RPMI8226 (cell line): ENCODE measurements at places on chromosomes 3 and 15.

DNA sequence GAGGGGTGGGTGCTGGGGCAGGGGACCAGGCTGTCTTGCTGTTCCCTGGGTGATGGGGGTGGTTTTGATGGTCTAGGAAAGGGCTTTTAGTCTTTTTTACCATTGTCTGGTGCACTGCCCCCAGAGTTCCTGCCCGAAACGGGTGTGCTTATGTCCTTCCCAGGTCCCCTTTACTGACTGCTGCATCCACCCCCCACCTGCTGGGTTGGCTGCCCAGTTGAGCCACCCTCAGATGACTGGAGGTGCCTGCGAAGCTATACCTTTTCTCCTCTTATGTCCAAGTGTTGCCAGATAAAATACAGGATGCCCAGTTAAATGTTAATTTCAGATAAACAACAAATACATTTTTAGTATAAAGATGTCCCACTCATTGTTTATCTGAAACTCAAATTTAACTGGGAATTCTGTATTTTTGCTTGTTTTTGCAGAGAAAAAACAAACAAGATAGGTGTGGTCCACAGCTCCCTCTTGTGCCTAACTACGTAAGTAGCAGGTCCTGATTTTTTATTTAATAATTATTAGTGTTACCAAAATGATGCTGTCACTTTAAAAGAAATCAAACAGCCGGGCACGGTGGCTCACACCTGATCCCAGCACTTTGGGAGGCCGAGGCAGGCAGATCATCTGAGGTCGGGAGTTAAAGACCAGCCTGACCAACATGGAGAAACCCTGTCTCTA lies 6.1 kb upstream of the RPP14 start:
- no peak for DNase-seq

DNA sequence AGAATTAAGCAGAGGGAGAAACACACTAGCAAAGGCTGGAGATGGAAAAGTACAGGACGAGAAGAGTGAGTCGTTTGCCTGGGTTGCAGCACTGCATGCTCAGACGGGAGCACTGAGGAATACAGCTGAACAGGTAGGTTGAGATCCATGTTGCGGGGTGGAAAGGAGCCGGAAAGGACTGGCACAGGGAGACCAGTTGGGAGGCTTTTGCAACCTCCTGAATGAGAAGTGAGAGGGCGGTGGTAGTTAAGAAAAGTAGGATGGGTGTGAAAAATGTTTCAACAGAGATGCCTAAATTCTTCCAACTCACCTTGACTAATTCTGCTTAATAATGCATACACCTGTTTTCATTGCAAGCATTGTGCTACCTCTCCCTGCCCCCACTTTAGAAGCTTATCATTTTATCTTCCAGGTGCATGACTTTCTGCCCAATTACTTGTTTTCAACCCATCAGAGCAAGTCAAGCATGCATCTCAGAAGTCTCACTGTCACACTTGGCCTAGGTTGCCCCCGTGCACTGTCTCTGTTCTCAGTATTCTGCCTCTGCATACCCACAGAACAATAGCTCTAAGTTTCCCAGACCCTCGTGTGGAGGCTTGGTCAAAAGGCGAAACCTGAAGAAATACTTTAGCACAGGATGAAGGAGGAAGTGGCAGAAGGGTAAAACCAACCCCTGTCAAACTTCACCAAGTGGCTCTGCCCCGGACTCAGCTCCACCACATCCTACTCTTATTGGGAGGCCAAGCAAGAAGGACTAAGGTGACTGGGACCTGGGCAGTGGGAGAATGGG lies 199.3 kb upstream of the BCL6 start:
- no peak for DNase-seq

DNA sequence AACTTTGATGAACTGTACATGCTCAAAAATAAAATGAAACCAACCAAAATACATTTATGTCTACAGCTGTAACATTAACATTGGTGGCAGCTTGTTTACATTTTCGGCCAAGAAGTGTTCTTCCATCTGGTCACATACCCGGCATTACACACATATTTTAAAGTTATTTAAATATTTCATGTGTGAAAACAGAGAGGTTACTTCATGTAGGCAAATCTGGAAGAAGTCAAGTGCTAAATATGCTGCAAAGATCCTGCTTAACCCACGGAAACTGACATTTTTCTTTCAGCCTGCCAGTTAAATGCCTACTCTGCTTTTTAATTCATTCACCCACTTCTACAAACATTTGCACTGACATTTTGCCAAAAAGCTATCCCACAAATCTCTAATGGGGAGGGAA lies 69.7 kb downstream of the MB21D2 start:
- no peak for DNase-seq

DNA sequence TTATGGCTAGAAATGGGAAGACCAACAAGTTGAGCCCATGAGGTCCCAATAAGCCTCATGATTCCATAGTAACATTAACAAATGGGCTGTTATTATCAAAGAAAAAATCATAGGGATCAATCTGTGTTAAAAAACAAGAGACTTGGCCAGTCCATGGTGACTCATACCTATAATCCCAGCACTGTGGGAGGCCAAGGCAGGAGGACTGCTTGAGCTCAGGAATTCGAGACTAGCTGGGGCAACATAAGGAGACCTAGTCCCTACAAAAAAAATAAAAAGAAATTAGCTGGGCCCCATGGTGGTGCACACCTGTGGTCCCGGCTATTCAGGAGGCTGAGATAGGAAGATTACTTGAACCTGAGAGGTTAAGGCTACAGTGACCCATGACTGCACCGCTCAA lies 124.8 kb downstream of the DMXL2 start:
- DNase-seq, result no peak

GRCh38 chr15:91965501-91966193 lies 112.1 kb downstream of the SLCO3A1 start:
- DNase-seq, result peak; percentile 30

- no peak for DNase-seq
Observed at GRCh38 chr3:12185172-12185710, 26.5 kb upstream of the TIMP4 start.

GRCh38 chr3:103393395-103394186 lies 958.8 kb downstream of the ZPLD1 start:
- DNase-seq, result no peak

DNA sequence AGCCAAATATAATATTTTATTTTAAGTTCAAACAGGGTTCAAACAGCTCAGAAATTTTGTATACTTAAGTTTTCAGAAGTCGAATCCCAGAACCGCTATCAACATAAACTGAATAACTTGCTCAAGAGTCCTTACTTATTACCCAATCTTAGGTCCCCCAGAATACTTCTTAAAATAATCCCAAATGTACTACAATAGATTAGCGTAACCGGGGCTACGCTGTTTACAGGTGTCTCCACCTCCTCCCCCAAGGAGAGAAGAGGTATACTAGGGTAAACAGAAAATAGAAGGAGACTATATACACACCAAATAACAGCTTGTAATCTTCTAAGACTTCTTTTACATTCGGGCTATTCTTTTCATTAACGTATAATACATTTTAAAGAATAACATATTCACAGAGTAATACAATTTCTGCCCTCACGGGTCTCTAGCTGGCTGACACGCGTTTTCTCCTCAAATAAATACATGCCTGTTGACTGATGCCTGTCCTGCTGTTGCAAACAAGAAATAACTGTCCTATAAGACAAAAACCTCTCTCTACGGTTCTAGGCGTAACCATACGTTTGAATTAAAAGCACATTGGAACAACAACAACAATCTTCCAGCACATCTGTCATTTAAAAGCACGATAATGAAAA lies 1.3 kb downstream of the DENND4A start:
- DNase-seq, result peak; percentile 68

- DNase-seq, result no peak
Observed at GRCh38 chr3:123739754-123740153, 144.4 kb downstream of the MYLK start.

DNA sequence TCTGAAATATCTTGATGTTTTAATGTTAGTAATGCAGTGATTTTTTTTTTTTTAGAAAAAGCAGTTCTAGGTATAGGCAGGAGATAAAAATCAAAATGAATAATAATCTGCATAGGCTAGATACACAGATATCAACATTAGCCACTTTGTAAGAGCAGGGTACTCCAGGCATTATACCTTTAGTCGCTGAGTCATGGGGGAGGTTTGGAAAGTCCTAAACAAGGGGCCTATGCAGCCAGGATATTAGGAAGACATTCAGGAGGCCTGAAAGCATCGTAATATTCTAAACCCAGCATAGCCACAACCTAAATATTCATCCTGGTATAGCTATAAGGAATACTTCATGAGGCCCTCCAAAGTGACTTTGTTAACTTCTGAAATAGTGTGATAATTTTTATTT lies 258.1 kb upstream of the NECTIN3 start:
- no peak for DNase-seq

DNA sequence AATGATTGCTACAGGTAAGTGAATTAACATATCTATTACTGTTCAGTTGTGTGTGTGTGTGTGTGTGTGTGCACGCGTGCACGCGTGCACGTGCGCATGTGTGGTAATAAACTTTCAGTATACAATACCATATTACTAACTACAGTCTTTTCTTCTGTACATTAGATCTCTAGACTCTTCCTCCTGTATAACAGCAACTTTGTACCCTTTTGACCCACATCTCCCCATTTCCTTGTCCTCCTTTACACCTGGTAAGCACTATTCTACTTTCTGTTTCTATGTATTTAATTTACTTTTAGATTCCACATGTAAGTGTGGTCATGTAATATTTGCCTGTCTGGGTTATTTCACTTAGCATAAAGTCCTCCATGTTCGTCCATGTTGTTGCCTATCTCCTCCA lies 29.1 kb upstream of the GOLIM4 start:
- no peak for DNase-seq

DNA sequence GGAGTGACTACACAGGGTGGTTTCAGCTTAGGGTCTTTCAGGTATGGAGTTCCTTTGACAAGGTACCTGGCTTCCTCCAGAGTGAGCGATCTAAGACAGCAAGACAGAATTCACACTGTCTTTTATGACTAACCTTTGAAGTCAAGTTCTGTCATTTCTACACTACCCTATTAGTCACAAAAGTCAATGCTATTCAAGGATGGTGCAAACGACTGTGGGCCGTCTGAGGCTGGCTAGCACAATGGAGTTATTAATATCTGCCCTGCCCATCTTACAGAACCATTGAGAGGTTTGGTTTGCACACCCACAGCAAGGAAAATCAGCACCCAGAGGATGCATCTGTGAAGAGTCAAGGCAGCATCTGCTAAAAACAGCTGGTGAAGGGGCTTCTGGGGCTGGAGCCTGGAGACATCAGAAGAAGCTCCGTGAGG lies 62.9 kb upstream of the XCR1 start:
- DNase-seq, result no peak

- DNase-seq, result peak; percentile 71
Observed at GRCh38 chr15:34366271-34367065, 528 bp downstream of the LPCAT4 start.

DNA sequence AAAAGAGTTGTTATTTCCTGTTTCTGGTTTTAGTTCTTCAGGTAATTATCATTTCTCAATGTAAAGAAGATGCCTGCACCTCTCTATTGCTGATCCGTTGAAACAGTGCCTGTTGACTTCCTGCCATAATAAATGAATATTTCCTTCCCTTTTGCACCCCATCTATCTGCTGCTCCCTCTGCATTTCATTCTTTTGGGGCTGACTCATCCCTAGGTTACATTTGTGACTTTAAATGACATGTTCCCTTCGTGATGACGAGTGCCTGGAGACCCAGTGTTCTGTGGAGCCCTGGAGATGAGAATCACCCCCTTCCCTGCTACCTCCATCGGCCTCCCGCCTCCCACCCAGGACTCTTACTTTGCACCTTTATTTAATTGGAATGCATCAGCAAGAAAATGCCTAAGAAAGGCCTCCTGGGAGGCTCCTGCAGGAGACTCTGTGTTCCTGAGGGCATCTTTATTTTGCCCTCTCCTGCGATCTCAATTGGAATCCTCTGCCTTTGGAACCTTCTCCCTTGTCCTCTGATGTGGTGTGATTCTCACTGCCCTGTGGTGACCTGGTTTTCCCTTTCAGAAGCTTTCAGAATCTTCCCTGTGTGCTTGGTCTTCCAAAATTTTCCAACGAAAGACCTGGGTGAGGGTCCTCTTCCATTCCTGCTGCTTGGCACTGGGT lies 13.7 kb downstream of the LRRK1 start:
- peak; percentile 47 for DNase-seq

GRCh38 chr3:105862217-105862616 lies 6.6 kb downstream of the CBLB start:
- no peak for DNase-seq

- peak; percentile 45 for DNase-seq
Observed at GRCh38 chr15:39756806-39757522, 25.7 kb downstream of the FSIP1 start.

GRCh38 chr3:181718369-181718768 lies 6.6 kb downstream of the SOX2 start:
- no peak for DNase-seq

- DNase-seq, result no peak
Observed at GRCh38 chr15:33454346-33454745, 143.6 kb downstream of the RYR3 start.
